ENCODE measurements at places on chromosomes 12 and 14.

DNA sequence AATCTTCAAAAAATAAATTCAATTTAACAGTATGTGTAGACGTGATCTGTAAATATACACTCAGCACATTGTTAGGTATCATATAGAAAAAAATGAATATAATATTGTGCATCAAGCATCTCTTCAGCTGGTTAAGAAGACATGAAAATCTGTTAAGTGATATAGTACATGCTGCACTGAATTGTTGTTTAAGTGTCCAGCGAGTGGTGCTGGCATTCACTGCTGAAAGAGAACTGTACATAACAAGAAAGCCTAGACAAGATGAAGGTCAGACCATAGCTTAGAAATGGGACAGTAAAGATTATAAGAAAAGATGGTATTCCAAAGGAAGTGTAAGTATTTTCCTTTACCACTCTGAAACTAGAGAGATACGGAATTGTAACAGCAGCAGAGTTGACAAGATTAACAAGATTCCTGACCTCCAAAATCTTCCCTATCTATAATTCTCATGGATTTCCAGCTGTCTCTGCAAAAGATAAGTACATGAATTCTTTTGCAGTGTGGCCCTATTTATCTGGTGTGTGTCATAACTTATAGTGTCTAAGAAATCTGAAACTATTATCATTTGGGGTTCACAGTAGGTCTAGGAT, 198.6 kb downstream of the FLRT2 start:
- no peak for DNase-seq

DNA sequence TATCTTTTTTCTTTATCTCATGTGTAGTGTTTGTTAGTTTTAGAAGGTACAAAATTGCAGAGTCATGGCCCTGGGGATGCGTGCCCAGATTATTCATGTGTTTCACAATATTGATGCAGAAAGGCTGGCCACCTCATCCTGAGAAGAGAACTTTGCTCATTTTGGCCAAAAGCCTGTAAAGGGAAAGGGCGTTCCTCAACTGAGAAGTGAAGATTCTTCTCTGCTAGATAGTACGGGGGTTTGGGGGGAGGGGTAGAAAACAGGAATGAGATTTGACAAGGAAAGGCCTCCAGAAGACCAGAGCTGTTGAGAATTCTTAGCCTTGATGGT, 1.7 kb downstream of the MGST1 start:
- DNase-seq, result no peak

- no peak for DNase-seq
Observed at GRCh38 chr12:11446372-11446771, 51.0 kb upstream of the PRB2 start.

DNA sequence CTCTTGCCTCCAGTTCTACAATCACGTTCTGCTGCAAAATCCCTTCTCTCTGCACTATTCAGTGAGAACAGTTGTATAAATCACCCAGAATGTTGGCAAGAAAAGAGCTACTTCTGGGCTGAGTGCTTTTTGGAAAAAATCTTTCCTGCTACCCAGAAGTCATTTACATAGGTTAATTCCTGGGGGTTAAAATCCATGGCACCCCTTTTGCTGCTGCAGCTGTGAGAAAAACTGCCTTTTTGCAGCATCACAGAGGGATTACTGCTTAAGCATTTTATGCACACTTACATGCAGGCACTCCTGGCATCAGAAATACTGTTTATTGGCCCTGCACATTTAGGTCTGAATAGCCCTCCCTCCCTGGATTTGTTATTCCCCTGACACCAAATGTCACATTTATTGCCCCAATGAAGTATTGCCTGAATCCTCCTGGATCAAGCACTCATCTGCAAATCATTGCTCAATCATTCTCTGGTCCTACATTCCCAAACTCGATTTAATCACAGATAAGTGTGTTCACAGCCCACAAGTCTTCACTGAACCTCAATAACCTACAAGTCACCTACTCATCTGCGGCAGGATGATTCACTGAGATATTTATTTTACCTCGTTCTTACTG, 43.1 kb upstream of the CCDC196 start:
- DNase-seq, result no peak

- peak; percentile 27 for DNase-seq
Observed at GRCh38 chr14:69242311-69243224, 17.4 kb upstream of the GALNT16 start.

GRCh38 chr12:126182619-126183236, 1117.5 kb downstream of the AACS start:
- no peak for DNase-seq

GRCh38 chr12:65524666-65525065, 246.2 kb downstream of the MSRB3 start:
- DNase-seq, result no peak

DNA sequence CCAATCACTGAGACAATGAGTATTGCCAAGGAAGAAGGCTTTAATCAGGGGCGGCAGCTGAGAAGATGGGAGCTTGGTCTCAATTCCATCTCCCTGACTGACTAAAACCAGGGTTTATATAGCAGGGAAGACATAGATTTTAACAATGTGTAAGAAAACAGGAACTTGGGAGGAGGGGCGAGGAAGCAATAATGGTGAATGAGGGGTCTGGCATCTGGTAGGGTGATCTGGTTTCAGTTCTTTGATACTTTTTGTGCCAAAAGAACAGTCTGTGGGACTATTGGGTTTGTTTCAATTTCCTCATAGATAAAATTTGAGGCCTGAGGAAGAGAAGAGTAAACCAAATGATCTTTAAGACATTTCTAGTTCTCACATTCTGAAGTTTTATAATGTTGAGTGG, 49.2 kb downstream of the FUT8 start:
- no peak for DNase-seq

- DNase-seq, result no peak
Observed at GRCh38 chr14:102603293-102603907, 11.0 kb downstream of the RCOR1 start.

DNA sequence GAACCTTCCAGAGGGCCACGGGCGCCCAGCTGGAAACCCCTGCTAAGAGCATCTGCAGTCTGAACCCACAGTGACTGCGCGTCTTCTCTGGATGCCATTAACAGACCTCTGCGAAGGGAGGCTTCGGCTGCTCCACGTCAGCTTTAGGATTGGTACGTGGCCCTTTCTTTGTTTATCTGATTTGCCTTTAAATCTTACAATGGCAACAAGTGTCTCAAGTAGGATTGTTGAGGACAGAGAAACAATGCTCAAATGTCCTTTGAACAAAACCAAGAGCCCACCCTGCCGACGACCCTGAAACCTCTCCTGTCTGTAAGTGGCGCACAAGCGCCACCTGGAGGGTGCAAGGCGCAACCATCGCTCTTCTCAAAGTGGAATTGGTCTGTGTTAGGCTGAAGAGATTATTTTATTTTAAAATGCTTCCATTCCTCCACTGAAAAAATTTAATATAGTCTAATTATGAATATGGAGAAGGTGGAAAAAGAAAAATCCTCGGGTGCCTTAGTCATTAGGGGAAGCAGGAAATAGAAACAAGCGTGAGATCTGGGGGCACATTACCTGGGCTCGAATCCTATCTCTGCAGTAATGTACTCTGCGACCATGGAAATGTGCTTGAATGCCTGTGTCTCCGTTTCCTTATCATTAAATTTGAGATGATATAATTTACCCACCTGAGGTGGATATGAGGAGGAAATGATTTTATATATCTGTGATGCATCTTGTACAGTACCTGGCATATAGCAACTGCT, 82.6 kb upstream of the PTPRB start:
- DNase-seq, result no peak

GRCh38 chr14:103533137-103533998, 4.4 kb downstream of the TRMT61A start:
- no peak for DNase-seq

DNA sequence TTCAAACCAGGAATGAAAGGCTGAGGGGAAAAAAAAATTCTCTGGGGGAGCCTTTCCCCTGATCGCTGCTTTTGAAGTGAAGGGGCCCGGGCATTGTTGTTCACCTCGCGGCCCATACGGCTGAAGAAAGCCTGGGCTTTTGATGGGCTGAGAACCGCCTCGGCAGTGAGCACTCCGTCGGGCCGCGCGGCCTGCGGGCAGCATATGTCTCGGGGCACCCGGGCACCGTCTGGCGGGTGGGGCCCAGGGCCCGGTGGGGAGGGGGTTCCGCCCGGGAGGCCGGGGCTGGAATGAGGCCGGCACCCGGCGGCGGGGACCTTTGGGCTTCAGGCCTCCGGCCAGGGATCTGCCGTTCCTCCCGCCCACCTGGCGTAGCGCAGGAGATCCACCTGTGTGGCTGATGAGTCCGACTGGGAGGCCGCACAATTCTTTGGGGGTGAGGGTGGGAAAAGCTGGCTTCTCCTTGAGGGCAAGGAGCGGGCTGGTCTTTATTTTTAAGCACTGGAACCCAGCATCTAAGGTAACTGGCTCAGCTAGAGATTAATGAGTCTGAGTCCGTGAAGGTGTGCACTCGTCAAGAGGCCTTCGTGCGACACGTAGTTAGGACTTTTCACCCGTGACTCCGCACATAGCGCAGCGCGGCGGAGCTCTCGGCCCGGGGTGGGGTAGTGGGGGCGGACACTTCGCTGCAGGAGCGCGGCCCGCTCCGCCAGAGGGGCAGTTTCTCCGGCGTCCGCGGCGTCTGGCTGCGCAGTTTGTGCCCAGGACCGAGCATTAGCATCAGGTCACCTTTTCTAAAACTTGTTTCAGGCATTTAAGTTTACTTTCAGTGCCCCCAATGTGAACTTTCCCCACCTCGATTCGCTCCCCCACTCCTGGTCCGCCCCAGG, 10.6 kb downstream of the FOXA1 start:
- no peak for DNase-seq

DNA sequence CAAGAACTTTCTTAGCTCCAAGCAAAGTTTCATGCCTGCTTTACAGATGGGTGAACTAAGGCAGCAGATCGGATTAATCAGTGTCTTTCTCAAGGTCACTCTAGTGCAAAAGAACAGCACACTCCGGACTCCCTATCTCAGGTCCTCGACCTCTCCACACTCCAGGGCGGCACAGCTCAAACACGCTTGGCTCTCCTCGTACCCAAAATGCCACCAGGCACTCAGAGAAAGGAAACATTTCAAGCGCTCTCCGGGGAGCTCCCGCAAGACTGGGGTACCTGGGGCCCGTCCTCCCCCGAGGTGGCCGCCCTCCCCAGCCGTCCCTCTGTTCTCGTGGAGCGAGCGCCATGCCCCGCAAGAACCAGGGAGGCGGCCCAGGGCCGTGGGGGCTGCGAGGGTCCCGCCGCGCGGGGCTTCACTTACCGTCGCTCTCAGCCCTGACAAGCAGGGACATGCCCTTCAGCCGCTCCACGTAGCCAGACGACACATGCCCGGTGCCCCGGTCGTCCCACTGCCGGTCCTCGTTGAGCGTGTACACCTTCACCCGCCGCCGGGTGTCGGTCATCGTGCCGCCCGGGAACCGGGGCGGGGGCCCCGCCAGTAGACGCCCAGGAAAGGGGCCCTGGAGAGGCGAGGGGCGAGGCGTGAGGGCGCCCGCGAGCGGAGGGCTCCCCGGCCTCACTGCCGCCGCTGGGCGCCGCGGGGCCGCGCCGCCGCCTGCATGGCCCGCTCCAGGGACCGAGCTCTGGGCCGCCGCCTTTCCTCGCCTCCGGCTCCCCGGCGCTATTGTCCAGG, 830 bp downstream of the PPP4R3A start:
- peak; percentile 34 for DNase-seq

DNA sequence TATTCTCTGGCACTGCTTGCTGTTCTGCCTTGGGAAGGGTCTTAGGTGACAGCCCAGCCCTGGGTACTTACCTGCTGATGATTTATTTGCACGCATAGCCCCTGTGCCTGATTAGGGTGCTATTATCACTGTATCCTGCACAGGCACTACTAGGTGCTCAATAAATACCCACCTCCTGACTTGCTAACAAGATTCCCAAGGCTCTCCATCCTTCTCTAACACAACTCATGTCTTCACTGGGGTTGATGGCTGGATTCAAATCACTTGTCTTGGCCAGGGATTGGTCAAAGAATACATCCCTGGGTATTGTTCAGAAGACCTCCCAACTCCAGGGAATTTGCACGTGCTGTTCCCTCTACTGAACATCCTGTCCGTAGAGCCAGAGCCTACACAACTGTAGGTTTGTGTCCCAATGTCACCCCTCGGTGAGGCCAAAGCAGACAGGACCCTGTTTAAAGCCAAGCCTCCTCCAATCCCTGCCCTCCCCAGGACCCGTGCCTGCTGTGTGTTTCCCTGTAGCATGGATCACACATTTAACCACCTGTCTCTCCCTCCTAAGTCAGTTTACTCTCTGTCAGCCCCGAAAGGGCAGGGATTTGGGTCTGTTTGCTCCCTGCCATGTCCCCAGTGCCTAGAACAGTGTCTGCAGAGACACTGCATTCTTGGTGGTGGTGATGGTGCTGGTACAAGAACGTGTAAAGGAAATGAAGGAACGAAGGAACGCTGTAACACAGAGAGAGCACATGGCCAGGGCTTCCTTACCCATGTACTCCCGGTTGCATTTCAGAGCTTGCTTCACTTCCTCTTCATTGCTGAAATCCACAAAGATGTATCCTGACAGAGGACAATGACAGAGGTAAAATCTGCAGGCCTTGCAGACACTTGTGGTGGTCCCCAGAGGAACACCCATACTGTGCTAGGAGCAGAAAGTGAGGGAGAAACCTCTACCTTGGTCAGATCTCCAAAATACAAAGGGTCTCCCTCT, 16.5 kb downstream of the RBM19 start:
- DNase-seq, result no peak

DNA sequence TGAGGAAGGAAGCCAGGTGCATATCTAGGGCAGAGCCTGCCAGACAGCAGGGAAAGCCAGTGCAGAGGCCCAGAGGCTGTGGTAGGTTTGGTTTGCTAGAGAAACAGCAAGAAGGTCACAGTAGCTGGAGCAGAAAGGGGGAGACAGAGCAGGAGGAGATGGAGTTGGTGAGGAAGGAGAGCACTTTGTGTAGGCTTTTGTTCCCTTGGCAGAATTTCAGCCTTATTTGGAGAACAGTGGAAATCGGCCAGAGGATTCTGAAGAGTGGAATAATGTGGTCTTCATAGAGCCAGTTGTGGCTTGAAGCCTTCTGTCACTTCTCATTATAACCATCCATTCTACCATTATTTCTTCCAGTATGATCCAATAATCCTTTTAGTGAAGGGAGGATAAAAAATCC, 212.9 kb upstream of the FAR2 start:
- no peak for DNase-seq

GRCh38 chr14:61623927-61624326, 71.4 kb upstream of the HIF1A start:
- DNase-seq, result no peak

DNA sequence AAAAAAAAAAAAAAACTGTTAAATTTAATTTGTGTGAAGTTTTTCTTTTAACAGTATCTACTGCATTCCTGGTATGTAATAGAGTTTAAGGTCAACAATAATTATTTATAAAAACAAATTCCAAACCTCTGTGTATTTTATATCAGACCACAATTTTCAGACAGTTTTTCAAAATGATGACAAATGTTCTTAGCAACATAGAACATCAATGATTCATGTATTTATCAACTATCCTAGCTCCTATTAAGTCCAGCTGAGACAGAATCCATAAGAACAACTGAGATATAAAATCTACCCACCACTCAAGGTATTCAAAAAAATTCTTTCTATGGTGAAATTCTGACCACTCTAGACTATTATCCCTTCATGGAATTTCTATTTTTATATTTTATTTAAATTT, 144.5 kb downstream of the EPS8 start:
- DNase-seq, result no peak

All from activated T-helper 1 cell treated with anti-CD3 and anti-CD28 coated beads, Interleukin-12 subunit alpha, Interleukin-12 subunit beta, Interleukin-2, Interleukin-4 antibody, amounts not matched to agents 30 ng/mL and 10 ng/mL and 1 ng/mL, durations not matched to agents 14 hours and 24 hours and 36 hours (primary cell).